Stimulated activated CD4-positive, alpha-beta T cell treated with anti-CD3 and anti-CD28 coated beads, Interleukin-1b, Interleukin-23, amount 100 ng/mL, for 1 hour (primary cell): ENCODE measurements at places on chromosomes 13 and 19.

DNA sequence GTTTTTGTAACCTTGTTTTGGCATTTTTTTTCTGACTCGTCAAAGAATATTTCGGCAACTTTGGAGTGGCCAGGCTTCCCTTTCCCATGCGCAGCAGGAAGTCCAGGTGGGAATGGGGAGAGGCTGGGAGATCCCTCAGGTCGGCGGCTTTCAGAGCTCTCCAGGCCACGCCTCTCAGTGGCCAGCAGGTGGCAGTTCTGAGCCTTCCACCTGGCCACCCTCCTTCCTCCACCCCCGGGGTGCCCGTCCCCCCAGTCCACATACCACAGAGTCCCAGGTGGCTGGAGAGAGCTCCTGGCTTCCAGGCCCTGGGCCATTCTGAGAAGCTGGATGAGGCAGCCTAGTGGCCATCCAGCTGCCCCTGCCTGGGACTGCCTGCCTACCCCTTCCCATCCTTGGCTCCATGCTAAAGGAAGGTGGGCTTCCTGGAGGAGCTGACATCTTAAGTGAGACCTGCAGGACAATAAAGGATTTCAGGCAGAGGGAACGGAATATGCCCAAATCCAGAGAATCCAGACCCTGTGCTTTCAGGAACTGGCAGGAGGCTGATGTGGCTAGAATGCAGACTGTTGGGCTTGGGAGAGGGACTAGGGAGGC lies 46.3 kb downstream of the CCNE1 start:
- DNase-seq: no peak

DNA sequence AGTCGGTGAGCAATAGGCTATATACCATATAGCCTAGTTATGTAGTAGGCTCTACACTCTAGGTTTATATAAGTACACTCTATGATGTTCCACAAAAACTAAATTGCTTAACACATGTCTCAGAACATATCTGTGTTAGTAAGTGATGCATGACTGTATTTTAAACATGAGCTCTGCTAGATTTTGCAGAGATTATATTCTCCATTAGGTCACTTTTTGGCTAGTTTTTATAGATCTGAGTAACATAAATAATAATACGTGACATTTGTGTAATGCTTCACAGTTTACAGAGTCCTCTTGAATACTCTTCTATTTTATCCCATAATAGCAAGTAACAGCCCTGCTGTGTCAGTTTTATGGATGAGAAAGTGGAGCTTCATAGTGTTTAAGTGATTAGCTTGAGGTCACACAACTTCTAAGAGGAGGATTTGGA lies 47.8 kb downstream of the NDFIP2 start:
- no peak for DNase-seq

DNA sequence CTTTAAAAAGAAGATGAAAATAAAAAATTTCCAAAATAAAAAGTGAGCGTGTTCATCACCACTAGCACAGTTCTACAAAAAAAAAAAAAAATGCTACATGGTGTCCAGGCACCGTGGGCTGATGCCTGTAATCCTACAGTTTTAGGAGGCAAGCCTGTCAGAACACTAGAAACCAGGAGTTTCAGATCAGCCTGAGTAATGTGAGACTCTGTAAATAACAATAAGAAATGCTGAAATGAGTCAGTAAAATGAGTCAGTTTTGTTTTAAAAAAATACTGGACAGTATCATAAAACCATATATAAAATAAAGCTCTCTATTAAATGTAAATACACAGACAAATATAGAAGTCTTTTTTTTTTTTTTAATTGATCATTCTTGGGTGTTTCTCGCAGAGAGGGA lies 30.0 kb downstream of the ZNF91 start:
- DNase-seq: no peak

GRCh38 chr13:19862481-19863313 lies 752 bp downstream of the ZMYM5 start:
- DNase-seq: peak; percentile 17

DNA sequence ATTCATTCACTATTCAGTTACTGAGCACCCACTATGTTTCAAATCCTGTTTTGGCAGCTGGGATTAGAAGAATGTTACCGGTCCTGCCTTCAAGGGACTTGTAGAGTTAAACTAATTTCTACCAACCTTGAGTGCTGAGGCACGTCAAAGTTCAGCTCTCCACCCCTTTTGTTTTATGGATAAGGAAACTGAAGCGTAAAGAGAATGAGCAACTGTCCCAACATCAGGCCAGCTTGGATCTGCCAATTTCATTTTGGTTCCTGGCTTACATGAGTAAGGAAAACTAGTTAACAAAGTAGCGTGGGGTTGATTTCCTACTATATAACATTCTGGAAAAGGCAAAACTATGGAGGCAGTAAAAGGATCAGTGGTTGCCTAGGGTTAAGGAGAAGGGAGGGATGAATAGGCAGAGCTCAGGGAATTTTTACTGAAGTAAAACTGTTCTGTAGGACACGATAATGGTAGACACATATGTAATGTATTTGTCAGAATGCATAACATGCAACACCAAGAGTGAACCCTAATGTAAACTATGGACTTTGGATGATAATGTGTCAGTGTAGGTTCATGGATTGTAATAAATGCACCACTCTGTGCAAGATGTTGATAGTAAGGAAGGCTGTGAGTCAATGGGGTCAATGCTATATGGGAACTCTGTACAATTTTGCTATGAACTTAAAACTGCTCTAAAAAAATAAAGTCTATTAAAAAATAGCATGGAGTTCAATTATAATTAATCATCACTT lies 19.9 kb upstream of the MTIF3 start:
- no peak for DNase-seq

- DNase-seq: no peak
Measured at GRCh38 chr13:113804017-113804702, 45.1 kb downstream of the TMEM255B start.

- DNase-seq: no peak
Measured at GRCh38 chr13:69315039-69315438, 792.6 kb upstream of the ATXN8OS start.

DNA sequence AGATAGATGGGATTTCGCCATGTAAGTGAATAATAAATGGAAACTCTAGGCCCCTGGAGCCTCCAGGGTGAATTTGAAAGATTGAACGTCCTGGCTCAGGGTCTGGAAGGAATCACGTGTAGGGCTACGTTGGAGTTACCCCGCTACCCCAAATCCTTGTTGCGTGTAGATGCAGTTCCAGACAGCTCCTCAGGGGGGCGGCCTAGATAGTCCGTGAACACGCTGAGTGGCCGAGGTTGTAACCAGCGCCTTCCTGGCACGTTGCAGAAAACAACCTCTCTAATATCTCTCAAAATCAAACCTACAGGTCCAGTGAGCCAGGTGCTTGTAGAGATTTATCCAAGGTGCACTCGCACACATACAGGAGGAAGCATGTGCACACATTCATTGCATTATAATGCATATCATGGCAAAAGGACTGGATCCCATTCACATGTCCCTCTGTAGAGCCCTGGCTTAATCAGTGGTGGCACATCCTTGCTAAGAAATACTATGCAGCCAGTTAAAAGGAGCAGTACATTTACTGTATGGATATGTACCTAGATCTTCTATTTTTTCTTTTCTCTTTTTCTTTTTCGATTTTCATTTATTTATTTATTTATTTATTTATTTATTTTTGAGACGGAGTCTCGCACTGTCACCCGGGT lies 2.5 kb upstream of the KEAP1 start:
- peak; percentile 56 for DNase-seq

DNA sequence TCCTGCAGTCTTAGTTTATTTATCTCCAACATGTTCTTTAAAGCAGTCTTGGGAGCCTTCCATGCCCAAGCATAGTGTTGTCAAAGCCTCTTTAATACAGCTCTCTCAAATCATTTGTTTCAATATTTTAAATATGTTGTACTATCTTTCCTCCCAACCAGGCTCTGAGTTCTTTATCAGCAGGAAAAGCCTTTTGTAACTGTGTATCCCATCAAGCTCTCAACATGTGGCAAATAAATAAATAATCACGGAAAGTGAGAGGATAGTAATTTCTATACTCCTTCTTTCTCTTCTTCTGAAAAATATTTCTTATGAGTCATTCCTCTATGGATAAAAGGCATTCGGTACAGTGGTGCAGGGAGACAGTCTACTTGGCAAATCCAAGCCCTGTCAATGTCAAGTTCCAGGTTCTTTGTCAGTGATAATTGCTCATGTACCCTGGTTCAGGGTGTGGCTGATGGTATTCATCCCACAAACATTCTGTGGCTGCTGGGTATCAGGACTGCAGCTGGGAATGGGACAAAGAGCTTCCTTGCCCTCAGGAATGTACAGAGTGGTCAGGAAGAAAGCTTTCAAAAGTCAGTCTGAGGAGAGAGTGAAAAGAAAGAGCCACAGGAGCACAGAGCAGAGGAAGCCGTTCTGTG lies 384.3 kb downstream of the EFNB2 start:
- DNase-seq: no peak

DNA sequence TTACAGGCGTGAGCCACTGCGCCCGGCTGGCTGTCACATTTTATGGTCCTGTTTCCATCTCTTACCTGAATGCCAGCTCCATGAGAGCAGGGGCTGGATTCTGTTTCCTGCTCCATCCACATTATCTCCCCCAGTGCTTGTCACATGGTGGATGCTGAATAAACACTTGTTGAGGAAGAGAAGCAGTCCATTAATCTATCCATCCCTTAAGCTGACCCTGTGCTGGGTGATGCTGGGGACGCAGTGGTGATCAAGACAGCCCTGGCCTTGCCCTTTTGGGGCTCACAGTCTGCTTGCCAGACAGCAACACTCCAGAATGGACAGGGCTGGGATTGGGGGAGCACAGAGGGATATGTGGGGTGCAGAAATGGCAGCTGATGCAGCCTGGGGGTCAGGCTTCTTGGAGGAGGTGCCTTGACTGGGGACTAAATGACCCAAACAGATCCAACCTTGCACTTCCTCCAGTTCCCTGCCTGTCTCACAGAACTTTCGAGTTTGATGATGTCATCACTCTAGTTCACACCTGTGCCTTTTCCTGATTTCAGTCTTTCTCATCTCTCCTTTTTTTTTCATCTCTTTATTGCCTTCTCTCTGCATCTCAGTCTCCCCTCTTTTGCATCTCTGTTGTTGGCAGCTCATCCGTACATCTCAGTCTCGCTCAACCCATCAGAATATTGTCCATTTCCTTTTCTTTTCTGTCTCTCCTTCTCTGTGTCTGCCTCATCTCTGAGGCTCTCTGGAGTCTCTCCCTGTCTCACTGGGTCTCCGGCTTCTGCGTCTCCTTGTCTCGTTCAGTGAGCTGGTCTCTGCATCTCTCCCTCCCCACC lies 4.6 kb downstream of the IRF2BP1 start:
- no peak for DNase-seq

- no peak for DNase-seq
Measured at GRCh38 chr19:51263808-51264207, 12.9 kb downstream of the SIGLECL1 start.

- no peak for DNase-seq
Measured at GRCh38 chr13:104286566-104287290, 1220.5 kb upstream of the SLC10A2 start.

- DNase-seq: no peak
Measured at GRCh38 chr19:873084-873483, 13.6 kb downstream of the CFD start.

- no peak for DNase-seq
Measured at GRCh38 chr19:54477650-54478049, 4.6 kb upstream of the CDC42EP5 start.
